ENCODE measurements at places on chromosomes 16 and 17.

DNA sequence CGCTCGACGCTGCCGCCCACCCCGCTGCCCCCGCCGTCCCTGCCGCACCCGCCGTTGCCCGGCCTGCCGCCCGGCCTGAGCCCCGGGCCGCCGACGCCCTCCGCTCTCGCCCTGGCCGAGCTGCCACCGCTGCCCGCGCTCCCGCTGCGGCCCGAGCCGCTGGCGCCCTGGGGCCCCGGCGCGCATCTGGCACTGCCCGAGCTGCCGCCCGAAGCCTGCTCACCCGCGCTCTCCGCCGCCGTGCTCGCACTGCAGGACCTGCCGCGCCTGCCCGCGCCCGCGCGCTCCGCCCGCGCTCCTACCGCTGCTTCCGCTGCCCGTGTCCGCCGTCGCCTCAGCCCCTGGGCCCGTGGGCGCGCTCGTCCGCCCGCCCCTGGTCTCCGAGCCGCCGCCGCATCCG, 8.4 kb upstream of the CLDN9 start:
- DNase-seq, result no peak

DNA sequence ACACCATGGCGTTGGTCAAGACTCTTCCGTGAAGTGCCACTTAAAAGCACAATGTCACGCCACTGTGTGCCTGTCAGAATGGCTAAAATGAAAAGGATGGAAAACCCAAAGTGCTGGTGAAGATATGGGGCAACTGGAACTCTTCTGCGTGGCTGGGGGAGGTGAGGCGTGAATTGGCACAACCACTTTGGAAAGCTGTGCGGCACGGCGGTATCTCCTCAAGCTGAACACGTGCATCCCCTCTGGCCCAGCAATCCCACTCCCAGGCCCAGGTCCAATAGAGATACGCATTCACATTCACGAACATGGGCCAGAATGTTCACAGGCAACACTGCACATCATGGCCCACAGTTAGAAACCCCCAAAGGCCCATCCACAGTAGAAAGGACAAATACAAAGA, 8.9 kb downstream of the DUSP3 start:
- no peak for DNase-seq

- DNase-seq, result no peak
Measured at GRCh38 chr16:13307851-13308250, 406.5 kb downstream of the SHISA9 start.

DNA sequence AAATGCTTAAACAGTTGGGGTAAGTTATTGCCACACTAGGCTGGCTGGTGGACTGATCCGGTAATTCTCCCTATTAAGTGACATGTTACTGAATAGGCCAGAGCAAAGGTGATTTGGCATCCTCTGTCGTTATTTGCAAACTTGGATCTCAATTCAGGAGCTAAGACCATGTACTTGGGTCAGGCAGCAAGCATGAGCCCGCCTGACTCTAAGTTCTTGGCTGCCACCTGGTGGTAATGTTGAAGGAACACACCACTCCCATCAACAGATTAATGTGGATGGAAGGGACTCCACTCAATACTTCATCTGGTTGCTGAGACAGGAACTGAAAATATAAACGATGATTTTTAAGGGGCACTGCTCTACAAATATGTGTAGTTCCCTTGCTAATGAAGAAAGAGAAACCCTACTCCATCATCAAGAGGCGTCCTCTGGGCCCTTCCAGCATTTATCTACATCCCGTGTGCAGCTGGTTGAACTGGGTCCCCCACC, 70.8 kb downstream of the EMP2 start:
- no peak for DNase-seq

DNA sequence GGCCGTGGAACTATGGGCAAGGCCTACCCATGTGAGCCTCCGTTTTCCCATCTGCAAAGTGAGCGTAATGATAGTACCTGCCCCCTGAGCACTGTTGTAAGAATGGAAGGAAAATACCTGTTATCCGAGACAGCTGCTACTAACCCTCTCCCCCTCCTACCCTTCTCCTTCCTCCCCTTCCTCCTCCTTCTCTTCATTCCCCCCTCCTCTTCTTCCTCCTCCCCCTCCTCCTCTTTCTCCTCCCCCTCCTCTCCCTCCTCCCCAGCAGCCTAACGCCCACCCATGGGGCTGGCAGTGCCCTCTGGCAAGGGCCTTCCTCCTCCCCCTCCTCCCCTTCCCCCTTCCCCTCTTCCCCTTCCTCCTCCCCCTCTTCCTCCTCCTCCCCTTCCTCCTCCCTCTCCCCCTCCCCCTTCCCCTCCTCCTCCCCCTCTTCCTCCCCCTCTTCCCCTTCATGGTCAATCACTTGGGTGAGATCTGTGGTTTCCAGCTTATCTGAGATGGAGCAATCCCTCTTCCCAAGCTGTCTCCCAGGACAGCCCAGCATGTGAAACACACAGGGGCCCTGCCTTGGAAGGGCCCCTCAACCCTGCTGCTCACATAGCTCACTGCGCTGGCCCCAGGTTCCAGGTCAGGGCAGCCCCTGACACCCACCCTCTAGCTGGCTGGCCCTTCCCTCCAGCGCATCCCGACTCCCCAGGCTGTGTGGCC, 6.4 kb downstream of the ZFPM1 start:
- no peak for DNase-seq

DNA sequence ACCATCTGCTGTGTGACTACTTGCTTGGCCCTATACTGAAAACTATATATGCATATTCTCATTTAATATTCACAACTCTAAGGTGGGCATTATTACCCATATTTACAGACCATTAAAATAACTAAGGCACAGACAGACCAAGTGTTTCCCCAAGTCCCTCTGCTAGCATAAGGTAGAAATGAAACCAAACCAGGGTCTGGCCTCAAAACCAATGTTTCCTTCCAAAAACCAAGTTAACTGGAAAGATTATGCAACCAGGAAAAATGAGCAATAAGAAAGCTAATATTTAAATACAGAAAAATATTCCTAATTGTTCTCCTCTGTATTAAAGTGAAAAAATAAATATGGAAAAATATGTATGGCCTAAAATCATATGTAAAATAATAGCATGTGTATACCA, 50.1 kb downstream of the XPO6 start:
- DNase-seq, result no peak

- DNase-seq, result no peak
Measured at GRCh38 chr17:18141210-18141803, 32.8 kb downstream of the MYO15A start.

DNA sequence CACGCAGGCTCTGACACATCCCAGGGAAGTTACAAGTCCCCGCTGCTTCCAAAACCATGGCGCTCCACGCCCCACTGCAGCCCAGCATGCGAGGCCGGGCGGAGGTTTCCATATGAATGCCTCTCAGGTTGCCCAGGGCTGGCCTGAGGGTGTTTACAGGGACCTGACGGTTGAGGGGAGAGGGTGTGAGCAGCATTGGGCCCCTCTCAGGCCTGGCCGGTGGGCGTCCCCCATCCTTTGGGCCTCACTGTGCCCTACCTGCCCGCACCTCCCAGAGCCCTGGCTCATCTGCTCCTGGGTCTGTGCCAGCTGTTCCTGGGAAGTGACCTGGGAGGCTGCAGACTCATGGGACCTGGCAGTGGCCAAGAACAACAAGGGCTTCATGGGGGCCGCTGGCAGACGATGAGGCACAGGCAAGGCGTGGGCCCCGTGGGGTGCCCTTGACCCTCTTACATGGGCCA, 173.5 kb downstream of the C16orf95 start:
- no peak for DNase-seq

GRCh38 chr17:37273409-37274051, 102.3 kb upstream of the C17orf78 start:
- no peak for DNase-seq

DNA sequence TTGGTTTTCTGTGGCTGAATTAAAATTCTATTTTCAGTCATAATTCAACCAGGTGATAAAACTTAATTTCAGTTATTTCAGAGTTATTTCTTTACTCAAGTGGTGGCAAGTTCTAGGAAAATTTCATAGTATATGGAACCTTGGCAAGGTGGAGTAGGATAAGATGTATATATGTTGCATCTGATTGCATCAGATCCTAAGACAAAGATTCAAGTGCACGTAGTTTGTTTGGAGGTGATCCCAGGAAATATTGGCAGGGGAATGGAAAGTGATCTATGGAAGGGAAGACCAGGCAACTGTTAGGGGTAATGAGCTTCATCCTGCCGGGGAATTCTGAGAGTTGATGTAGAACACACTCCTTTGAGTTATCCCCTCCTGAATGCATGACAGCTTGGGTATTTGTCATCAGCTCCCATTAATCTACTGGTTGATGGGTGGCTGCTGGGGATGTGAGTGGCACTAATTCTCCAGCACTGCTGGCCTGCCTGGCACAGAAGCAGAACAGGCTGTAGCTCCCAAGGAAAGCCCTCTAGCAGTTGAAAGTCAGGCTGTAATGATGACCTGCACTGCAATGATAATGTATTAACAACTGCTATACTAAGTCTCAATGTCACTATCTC, 52.2 kb upstream of the TOM1L1 start:
- no peak for DNase-seq

DNA sequence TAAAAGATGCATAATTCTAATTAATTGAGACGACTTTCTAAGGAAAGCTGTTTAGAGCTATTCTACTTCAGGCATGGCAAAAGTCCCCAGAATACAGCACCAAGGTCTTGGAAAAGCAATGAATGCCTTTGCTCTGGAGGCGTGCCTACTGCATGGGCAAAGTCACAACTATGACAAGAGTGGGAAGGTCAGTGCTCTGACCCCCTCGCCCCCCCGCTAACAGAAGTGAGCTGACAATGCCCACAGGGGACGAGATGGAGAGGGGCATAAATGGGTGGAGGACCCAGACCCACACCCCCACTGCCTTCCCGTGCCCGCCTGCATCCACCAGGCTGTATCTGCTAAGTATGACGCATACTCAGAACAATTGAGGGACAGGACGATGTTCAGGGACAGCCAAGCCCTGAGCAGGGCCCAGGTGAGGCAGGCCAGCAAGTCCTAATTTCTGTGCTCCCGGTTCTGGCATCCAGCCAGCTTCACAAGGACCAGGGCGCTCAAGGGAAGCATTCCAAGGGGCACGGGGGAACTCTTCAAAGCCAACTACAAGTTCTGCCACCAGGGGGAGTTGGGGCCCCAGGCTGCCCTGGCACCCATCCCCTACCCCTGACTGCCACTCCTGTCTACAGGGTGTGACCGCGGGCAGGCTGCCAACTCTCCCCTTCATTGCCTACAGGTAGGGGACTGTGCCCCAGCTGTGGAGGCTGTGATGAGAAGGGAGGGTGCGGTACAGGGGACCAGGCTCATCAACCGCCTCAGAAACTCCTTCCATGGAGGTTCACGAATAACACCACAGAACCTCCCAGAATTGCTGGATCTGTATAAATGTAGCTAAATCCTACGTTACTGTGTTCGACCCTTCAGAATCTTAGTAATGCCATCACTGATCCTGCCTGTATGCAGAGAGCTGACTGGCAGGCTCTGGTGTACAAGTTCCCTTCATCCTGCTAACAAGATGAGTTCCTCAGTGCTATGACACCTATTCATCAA, 20.8 kb downstream of the NPRL3 start:
- peak; percentile 42 for DNase-seq

- peak; percentile 73 for DNase-seq
Measured at GRCh38 chr16:84826558-84826941, 6.8 kb downstream of the CRISPLD2 start.

DNA sequence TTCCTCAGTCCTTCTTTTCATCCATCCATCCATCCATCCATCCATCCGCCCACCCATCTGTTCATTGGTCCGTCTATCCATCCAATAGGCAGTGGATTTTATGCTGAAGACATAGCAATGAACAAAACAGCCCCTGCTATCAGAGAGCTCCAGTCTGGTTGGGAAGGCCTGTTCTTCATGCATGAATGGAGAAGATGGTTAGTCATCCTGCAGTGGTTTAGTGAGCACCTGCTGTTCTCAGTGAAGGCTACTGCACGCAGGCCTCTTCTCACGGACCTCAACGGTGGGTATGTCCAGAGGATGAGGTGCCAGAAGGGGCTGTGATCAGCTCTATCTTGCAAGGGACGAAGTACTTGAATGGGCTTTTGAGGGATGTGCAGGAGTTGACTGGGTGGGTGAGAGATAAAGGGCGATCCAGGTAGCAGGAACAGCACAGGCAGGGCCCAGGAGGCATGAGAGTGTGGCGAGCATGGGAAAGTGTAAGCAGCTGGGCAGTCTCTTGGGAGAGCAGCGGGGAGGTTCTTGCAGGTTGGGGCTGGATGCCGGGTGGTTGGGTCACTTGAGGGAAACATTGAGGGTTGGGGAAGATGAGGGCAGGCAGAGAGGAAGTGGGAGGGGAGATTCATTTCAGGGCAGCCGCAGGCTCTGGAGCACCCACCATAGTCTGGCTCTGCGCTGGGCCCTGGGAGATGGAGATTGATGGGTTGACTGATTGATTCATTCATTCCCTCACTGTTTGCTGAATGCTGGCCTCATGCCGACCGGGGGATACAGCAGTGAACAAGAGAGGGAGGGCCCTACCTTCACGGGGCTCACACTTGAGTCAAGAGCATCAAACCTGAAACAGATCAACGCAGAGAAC, 115.0 kb upstream of the CIBAR2 start:
- DNase-seq, result no peak

DNA sequence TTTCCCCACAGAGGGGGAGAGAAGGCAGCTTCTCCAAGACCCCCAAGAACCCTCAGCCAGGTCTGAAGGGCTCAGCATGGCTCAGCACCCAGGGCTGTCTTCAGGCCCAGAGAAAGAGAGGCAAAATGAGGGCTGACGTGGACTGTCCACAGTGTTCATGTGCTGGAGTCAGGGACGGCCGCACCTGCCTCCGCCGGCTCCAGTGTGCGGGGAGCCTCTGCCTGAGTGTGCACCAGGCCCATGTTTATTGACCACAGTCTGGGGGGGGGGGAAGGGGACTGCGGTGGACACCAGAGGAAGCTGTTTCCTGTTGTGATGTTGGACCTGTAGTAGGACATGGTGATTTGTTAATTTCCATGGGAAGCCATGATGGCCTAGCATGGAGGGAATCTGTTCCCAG, 6.9 kb downstream of the MRM1 start:
- DNase-seq, result no peak

DNA sequence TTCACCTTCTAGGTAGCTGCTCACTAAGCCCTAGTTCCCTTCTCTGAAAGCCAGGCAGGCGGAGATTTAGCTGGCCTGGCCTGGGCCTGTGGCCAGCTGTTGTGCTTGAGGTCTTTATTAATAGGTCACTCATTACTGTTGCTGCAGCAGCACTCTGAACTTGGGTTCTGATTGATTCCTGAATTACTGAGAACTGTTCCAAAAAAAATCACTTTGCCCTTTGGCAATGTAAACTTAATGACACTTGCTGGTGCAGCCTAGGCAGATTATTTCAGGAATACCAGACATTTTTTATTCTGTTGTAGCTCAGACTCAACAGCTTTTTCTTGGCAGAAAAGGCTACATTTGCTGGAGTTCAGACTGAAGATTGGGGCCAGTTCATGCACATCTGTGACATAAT, 2.7 kb downstream of the TOM1L1 start:
- peak; percentile 49 for DNase-seq

GRCh38 chr16:30691907-30692306, 7.1 kb upstream of the SRCAP start:
- no peak for DNase-seq

GRCh38 chr16:57951204-57951960, 19.5 kb downstream of the CNGB1 start:
- DNase-seq, result no peak

DNA sequence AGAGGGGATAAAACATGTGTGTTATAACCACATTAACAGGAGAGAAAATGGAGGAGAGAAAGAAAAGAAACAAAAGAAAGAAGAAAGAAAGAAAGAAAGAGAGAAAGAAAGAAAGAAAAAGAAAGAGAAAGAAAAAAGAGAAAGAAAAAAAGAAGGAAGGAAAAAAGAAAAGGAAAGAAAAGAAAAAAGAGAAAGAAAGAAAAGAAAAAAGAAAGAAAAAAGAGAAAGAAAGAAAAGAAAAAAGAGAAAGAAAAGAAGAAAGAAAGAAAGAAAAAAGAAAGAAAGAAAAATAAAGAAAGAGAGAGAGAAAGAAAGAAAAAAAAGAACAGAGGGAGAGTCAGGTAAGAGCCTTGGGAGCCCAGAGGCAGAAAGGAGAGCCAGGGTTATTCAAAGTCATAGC, 446.6 kb upstream of the ASIC2 start:
- no peak for DNase-seq
